Thoracic aorta (tissue), 2 donors: ENCODE measurements at places on chromosomes 13 and 19.

GRCh38 chr19:2353887-2354592 is 6.0 kb upstream of the TMPRSS9 start:
- no peak for DNase-seq

DNA sequence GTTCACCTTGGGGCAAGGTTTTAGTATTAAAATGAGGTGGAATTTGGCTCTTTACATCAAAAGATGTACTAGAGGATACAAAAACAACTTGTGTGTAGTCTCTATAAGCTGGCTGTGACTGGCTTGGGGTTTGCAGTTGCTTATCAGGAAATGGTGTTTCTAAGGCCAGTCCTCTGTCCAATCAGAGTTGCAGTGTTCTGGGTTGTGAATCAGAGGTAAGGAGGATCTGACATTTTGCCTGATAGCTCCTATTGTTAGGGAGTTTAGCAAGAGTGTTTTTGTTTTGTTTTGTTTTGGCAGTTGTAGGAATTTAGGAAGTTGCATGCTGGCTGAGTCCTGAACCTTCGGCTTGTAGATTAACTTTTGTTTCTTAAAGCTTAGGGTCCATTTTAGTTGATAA is 20.1 kb upstream of the ESD start:
- no peak for DNase-seq

GRCh38 chr13:94192431-94192975 is 287.0 kb downstream of the DCT start:
- no peak for DNase-seq

DNA sequence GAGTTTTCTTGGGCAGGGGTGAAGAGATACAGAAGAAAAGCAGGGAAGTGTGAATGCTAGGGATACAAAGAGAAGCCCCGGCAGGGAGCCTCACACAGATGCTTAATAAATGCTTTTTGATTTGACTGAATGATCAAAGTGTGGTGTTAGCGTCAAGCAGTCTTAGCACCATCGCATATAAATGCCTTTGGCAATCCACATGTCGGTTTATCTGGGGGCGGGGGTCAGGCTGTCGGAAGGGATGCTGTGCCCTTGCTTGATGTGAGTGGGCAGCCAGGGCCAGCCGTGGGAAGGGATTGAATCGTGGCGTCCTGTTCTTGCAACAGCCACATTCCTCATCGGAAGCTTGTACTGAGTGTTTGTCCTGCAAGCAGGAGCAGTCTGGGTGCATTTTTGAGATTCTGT is 173.1 kb downstream of the LACC1 start:
- peak; percentile 7 for DNase-seq

- DNase-seq: no peak
Observed at GRCh38 chr13:110572778-110573118, 11.2 kb upstream of the RAB20 start.

GRCh38 chr13:60612593-60612992 is 215.6 kb downstream of the TDRD3 start:
- DNase-seq: no peak

DNA sequence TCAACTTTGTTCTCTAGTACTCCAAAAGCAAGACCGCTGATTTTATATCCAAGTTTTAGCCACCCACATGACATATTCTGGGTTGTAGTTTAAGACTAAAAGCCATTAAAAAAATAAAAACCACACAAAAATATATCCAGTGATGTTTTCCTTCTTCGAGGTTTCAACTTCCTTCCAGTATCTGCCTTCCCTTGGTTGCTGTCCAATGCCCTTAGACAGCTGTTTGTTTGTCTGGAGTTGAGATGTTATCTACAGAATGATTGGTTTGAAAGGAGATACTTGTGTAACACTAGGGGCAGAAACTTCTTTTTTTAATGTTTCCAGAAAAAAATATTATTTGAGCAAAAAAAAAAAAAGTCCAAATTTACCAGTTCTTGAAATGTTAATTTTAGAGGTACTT is 591.5 kb upstream of the PCDH9 start:
- DNase-seq: no peak

DNA sequence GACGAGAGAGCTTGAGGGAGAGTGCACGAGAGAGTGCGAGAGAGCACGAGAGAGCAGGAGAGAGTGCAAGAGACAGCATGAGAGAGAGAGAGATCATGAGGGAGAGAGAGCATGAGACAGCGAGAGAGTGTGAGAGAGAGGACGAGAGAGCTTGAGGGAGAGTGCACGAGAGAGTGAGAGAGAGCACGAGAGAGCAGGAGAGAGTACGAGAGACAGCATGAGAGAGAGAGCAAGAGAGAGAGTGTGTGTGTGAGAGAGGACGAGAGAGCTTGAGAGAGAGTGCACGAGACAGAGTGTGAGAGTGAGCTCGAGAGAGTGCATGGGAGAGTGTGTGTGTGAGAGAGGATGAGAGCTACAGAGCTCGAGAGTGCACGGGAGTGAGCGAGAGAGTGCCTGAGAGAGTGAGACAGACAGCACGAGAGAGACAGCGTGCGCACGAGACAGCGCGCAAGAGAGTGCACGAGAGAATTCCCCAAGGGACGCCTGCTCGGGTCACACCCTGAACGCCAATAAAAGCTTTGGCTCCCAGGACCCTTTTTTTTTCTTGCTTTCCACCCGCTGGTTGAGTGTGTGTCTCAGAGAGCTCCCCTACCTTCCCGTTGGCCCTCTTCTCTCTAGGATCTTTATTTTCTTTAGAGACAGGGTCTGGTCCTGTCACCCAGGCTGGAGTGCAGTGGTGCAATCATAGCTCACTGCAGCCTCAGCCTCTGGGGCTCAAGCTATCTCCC is 3.7 kb downstream of the CD70 start:
- DNase-seq: no peak

GRCh38 chr13:50410921-50411746 is 395.9 kb downstream of the KCNRG start:
- DNase-seq: peak; percentile 13

GRCh38 chr13:26816881-26817280 is 56.3 kb upstream of the GPR12 start:
- DNase-seq: no peak

DNA sequence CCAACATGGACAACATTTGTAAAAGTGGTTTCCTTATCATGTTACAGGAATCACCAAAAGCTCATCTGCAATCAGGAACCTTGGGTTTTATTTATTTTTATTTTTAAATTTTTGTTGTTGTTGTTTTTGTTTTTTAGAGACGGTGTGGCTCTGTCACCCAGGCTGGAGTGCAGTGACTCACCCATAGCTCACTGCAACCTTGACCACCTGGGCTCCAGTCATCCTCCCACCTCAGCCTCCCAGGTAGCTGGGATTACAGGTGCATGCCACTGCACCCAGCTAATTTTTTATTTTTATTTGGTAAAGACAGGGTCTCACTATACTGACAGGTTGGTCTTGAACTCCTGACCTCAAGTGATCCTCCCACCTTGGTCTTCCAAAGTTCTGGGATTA is 13.6 kb upstream of the SERP2 start:
- no peak for DNase-seq

GRCh38 chr19:18294467-18294864 is 13.0 kb upstream of the JUND start:
- DNase-seq: no peak

- DNase-seq: no peak
Observed at GRCh38 chr13:70579941-70580340, 471.7 kb upstream of the KLHL1 start.
